Spleen (tissue), 13 donors: ENCODE measurements at places on chromosomes 3 and 15.

GRCh38 chr3:45244356-45244755 lies 18.3 kb upstream of the TMEM158 start:
- no peak for DNase-seq

DNA sequence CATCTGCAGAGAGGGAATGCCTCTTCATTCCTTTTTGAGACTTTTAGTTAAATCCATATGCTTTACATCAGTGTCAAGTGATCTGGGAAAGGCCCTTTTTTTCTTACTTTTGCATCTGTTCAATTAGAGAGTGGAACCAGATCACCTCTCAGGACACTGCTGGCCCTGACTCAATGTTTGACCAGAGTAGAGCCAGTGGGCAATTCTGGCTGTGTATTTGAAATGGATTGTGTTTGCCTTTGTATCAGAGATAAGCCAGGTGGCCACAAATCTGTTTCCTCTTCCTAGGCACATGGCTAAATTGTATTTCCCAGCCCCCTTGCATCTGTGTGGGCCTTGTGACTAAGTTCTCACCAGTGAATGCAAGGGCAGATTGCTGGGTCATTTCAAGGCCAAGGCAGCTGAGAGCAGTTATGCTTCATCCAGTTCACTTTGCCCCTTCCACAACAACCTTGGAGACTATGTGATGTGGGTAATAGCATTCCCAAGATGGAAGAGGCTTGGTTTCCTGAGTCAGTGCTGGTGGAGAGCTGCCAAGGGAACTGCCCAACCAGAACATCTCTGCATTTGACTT lies 75.6 kb upstream of the CACNA2D3 start:
- DNase-seq, result no peak

- DNase-seq, result no peak
Observed at GRCh38 chr15:95681836-95682544, 648.5 kb upstream of the NR2F2 start.

- no peak for DNase-seq
Observed at GRCh38 chr3:66453651-66454463, 47.0 kb downstream of the LRIG1 start.

DNA sequence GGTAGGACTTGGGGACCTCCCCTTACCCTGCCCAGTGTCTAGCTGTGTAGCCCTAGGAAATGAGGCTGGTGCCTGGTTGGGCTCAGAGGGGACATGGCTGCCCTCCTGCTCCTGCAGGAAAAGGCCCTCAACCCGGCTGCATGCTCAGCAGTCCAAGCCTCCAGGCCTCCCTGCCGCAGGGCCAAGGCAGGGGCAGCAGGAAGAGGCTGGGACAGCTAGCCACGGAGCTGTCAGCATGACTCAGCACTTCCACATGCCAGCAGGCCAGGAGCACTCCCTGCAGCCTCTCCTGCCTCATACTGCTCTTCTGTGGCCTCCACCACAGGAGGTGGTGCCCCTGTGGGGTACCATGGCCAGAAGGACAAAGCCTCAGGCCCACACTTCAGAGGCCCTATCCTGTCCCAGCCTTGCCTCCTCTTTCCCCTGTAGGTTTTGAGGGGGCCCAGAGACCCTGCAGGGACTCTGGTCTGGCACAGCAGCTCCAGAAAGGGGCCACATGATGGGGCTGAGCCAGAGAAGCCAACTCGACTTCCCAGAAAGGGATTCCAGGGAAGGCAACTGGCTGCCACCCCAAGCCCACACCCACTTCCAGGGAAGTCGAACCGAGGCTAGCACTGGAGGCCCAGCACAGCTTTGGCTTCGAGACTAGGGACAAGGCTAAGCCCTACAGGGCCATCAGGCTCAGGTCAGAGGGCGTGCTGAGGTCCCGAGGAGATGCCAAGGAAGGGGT lies 19.5 kb downstream of the TKT start:
- peak; percentile 93 for DNase-seq

DNA sequence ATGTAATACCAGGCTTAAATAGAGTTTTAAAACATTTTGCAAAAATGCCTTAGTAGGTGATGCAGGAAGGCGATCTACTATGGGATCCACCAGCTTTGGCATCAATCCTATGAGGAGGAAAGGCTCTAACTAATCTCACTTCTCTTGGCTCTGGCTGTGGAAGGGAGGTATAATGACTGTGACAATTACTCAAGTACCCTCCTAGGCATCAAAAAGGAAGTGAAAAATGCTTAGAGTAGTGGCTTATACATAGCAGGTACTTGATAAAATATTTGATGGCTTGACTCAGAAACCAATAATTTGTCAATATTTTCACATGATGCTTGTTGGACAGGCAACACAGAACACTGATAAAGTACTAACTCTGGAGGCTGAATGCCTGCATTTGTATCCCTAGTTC lies 34.1 kb upstream of the SERPINI2 start:
- no peak for DNase-seq

- DNase-seq, result no peak
Observed at GRCh38 chr3:147615035-147615434, 205.9 kb downstream of the ZIC1 start.

DNA sequence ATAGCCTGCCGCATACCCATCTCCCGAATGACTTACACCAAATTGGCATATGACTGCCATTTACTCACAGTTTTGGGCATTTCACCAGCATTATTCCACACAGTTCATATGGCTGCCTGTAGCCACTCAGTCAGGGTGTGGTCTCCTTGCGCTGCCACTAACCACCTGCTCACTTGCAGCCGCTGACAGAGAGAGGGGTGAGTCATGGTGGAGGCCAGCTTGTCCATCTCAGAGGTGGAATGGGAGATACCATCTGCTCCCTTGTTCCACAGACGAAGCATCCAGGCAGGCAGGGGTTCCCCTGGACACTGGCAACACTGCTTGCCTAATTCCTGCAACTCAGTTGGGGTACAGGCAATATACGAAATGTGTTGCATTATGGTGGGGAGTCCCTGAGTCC lies 15.6 kb downstream of the CCRL2 start:
- DNase-seq, result no peak

GRCh38 chr15:40534371-40534770 lies 30.5 kb downstream of the CCDC32 start:
- no peak for DNase-seq

GRCh38 chr15:64521726-64522164 lies 61.4 kb downstream of the ZNF609 start:
- DNase-seq, result no peak

DNA sequence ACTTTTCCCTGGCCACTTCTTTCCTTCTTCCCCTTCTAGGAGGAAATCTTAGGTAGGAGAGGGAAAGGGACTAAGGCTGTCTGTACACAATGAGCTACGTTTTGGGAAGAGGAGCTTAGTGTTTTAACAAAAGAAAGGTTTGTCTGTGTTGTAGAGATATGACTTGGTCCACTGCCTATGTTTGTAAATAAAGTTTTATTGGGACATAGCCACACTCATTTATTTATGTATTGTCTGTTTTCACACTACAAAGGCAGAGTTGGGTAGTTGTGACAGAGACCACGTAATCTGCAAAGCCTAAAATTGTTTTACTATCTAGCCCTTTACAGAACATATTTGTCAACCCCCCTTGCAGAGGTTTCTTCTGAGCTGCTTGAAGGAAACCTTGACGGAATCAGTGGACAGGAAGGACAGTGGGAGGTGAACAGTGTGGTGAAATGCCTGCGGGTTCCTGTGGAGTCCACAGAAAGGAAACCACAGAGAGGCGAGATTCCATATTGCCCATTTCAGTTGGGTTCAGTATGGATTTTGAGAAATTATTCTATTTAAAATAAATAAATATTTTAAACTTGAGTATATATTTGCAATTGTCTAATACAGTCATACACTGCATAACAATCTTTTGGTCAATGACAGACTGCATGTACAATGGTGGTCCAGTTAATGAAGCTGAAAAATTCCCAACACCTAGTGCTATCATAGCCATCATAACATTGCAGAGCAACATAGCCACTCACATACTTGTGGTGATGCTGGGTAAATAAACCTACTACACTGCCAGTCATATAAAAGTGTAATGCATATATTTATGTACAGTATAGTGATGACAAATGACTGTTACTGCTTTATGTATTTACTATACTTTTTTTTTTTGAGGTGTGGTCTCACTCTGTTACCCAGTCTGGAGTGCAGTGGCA lies 157.9 kb upstream of the NUDT16 start:
- DNase-seq, result no peak

- no peak for DNase-seq
Observed at GRCh38 chr3:63179862-63180522, 98.1 kb upstream of the SYNPR start.

GRCh38 chr3:64916192-64916798 lies 228.5 kb upstream of the ADAMTS9 start:
- no peak for DNase-seq

DNA sequence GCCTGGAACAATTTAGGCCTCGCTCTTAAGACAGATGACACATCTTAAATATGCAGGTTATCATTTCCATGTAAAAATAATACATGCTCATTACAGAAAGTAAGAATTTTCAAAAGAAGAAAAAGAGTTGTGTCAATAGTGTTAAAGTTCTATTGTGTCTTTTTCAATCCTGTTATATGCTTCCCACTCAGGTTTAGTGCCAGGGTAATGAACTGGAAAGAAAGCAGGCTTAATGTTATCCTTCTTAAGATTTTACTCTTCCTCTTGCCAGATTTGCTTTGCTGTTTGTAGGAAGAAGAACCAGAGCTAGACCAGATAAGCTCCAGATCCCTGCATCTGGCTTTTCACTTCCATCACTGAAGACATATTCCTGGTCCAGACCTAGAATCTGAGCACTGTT lies 128.6 kb downstream of the TPRG1 start:
- DNase-seq, result no peak

- DNase-seq, result no peak
Observed at GRCh38 chr15:88835119-88835518, 31.9 kb downstream of the ACAN start.

DNA sequence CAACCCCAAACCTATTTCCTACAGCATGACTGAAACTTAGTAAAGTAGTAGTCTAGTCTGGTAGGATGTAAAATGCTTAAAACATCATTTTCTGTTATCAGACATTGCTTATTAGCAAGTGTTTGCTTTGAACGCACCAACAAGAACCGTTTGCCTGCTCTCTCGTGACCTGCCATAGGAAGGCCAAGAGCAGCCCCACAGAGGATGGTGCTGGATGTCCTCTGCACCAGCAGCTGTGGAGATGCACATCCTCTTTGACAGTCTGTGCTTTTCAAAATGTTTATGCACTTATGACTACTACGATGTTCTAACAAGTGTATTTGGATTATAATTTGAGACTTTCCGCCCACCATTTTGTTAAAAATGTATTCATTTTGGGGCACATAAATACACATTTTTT lies 59.6 kb downstream of the PDE8A start:
- no peak for DNase-seq

DNA sequence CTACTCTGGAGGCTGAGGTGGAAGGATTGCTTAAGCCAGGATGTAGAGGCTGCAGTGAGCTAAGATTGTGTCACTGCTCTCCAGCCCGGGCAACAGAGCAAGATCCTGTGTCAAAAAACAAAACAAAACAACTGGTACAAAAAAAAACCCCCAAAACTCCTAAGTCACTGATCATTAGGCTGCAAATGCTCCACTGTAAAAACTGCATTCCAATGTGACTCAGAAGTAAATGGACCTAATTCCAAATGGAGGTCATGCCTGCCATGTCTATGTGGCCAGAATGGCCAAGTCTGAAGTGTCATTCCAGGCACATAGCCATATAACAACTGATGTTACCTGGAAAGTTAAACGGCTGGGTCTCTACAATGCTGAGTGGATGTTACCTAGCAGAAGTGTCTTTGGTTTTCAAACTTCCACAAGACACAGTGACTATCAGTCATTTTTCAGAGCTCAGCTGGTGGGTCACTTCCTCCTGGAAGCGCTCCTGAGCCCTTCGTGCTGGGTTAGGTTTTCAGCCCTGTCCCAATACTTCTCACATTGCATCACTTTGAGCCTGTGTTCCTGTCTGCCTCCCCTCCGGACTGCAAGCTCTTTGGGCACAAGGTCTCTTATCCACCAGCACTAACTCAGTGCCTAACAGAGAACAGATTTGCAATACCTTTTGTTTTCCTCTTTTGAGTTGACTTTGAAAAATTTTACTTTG lies 10.6 kb downstream of the FSTL1 start:
- no peak for DNase-seq

GRCh38 chr3:64924961-64925360 lies 237.2 kb upstream of the ADAMTS9 start:
- DNase-seq, result no peak

DNA sequence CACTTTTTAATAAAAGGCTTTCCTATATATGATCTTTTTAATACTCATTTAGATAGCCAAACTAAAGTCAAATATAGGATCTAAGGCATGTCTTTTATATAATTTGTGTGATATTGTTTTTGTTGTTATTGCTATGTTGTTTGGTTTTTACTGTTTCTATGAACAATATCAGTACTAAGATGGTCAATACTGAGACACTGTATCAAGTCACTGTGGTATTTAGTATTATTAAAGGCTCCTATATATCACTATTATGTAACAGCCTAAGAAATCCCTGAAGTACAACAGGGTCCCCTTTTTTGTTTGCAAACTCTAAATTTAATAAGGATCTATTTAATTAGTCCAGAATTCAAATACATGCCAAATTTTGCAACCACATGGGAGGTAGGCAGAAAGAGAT lies 61.9 kb downstream of the TBC1D5 start:
- no peak for DNase-seq

GRCh38 chr3:113287803-113288648 lies 76.7 kb downstream of the BOC start:
- no peak for DNase-seq

GRCh38 chr15:86650094-86650493 lies 570.4 kb downstream of the AGBL1 start:
- DNase-seq, result no peak

DNA sequence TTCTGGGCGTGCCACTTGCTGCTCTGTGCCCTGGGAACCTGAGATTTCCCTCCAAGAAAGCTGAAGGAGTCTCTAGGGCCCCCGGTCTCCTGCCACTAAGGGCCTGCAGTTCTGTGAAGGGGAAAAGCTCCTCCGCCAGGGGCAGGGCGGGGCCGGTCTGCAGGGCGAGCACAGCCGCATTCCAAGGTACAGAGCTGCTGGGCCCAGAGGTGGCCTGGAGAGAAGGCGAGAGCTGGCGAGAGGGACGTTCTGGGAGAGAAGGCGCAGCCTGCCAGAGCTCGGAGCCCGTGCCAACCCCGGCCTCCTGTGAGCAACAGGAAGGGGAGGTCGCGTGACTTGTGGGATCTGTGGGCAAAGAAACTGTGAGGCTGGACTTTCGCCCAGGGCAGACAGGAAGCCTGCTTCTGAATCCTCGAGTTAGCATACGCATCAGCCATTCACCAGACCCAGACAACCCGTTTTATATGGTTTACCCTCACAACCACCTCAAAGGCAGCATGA lies 500.4 kb downstream of the SHQ1 start:
- peak; percentile 92 for DNase-seq

- DNase-seq, result no peak
Observed at GRCh38 chr3:65148687-65149086, 460.9 kb upstream of the ADAMTS9 start.

DNA sequence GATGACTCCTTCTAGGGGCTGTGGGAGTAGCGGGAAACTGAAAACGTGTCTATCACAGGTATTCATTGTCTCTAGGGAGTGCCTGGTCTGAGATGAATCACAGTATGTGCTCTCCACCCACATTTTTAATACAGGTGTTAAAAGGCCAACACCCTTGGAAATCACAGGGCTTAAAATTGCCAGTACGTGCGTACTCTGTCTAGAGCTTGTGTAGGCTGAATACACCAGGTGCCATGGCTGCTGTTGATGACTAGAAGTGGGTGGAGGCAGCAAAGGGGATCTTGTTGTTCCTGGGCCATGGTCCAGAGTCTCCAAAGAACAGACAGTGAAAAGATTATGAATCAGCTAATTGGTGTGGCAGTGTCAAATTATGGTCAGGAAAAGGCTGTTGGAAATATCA lies 35.1 kb upstream of the P3H2 start:
- no peak for DNase-seq

- no peak for DNase-seq
Observed at GRCh38 chr3:188303286-188303799, 149.4 kb downstream of the LPP start.
